ENCODE measurements at places on chromosomes 12 and 14.

GRCh38 chr12:50614167-50614759 lies 109.5 kb downstream of the DIP2B start:
- no peak for DNase-seq

GRCh38 chr12:132343294-132344004 lies 14.1 kb upstream of the GALNT9 start:
- DNase-seq, result no peak

DNA sequence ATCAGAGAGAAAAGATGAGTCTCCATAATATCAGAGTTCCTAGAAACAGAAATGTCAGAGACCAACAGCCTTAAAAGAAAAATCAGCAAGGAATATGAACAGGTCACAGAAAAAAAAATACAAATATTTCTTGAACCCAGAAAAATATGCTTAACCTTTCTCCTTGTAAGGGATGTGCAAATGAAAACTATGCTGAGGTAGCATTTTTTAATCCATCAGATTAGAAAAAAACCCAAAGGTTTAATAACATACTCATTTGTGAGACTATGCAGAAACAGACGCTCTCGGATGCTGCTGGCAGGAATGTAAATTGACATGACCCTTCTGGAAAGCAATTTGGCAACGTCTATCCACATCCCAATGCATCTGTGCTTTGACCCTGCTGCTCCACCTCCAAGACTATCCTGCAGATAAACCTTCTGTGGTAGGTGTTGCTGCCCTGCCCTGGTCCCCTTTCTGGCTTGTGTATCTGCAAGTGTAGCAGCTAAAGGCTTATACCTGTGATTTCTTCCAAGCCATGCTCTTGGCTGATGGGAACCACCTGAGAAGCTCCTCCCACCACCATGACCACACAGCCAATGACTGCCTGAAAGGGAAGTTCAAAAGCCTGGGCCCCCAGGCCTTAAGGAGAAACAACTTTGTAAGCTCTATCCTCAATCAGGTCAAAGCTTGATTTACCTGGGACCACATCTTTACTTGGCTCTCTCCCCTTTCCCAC lies 49.4 kb downstream of the LTBP2 start:
- DNase-seq, result no peak

GRCh38 chr14:37864861-37865718 lies 269.7 kb downstream of the TTC6 start:
- peak; percentile 90 for DNase-seq

GRCh38 chr12:48998497-48999353 lies 450 bp downstream of the DDN start:
- DNase-seq, result no peak

GRCh38 chr12:124888260-124888659 lies 24.6 kb upstream of the SCARB1 start:
- DNase-seq, result no peak

DNA sequence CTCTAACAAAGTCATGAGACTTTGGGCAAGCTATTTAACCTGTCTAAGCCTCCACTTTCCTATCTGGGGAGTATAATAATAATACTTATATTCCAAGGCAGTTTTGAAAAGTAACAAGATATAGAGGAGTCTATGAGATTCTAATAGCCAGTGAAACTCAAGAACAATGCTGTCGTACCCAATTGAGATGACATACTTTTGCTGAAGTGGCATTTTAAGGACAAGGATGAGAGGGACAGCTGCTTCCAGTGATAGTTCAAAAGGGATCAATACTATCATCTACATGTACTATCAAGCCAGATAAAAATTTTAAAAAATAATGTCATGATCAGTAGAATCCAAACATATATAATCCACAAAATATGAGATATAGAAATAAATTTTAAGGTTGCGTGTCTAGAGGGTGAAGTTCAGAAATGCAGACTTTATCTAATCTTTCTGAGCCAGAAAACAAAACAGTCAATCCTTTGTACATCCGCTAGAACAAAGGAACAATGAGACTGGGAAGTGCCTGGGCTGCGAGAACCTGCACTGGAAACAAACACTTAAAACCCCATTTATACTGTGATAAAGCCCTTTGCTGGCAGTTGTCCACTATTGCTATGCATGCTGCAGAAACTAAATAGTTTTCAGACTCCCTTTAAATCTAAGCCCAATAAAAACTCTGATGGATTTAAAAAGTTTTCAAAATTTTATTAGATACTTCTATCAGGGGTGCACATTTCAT lies 38.6 kb downstream of the PTPRB start:
- DNase-seq, result no peak

- no peak for DNase-seq
Observed at GRCh38 chr12:24952389-24952788, 3.5 kb upstream of the BCAT1 start.

GRCh38 chr12:94145191-94145983 lies 3.0 kb upstream of the PLXNC1 start:
- no peak for DNase-seq

GRCh38 chr14:62053188-62053587 lies 291.0 kb downstream of the SNAPC1 start:
- DNase-seq, result no peak

DNA sequence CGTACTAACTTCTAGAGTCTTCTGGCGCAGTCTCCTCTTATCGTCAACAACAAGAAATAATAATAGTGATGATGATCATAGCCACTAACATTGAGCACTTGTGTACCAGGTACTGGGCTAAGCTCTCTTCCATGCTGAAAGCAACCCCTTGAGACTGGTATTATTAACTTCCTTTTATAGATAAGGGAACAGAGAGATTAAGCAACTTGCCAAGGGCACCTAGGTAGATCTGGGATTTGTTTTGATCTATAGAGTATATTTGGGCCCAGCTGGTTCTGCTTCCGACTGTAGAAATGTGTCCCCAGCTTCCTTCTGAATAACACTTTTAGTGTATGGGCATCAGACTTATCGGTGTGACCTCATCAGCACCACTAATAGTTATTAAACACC lies 1.1 kb upstream of the ZNF219 start:
- DNase-seq, result no peak
